ENCODE measurements at places on chromosomes 12 and 14. TPM values are rescaled to one million over a fixed set of nuclear protein-coding genes. Genes with fewer than 3 reads are reported as not detected.

The TAS2R19 gene
- total RNA-seq, result 7.9 TPM

The SERPINA10 gene
- total RNA-seq, result under 0.01 TPM

The ZFHX2 gene
- 0.62 TPM for total RNA-seq

The RBP5 gene
- 0.12 TPM for total RNA-seq

The PTGR2 gene
- 11.2 TPM for total RNA-seq

The LRRIQ1 gene
- total RNA-seq, result 0.62 TPM

The KRT6C gene
- total RNA-seq, result not detected

The AKAP5 gene
- total RNA-seq, result 0.44 TPM

The SBNO1 gene
- 37.4 TPM for total RNA-seq

The STAC3 gene
- 0.50 TPM for total RNA-seq

The TMPRSS12 gene
- not detected for total RNA-seq

The GARIN6 gene
- not detected for total RNA-seq

The ABHD4 gene
- total RNA-seq, result 15.4 TPM

The OTUB2 gene
- 2.4 TPM for total RNA-seq

The LBHD2 gene
- total RNA-seq, result not detected

The PPHLN1 gene
- 70.0 TPM for total RNA-seq

The STON2 gene
- total RNA-seq, result 0.87 TPM

The ABCD2 gene
- 0.33 TPM for total RNA-seq

The RAB5B gene
- 41.6 TPM for total RNA-seq

The MIP gene
- total RNA-seq, result not detected

The CLEC9A gene
- total RNA-seq, result not detected

The RTL1 gene
- under 0.01 TPM for total RNA-seq

The CCT2 gene
- 229 TPM for total RNA-seq

The BEGAIN gene
- total RNA-seq, result 1.9 TPM

The ABHD12B gene
- total RNA-seq, result not detected

The FAM90A1 gene
- 0.11 TPM for total RNA-seq

The B4GALNT3 gene
- total RNA-seq, result not detected

The GDF3 gene
- not detected for total RNA-seq

The TRIM9 gene
- total RNA-seq, result 0.62 TPM

The TCL1B gene
- total RNA-seq, result not detected

The FGF23 gene
- total RNA-seq, result not detected

The NRL gene
- 1.00 TPM for total RNA-seq

The SLCO1A2 gene
- not detected for total RNA-seq

The KLHDC1 gene
- total RNA-seq, result 3.0 TPM

The HOXC12 gene
- not detected for total RNA-seq

The HOXC6 gene
- total RNA-seq, result not detected

The SIX6 gene
- not detected for total RNA-seq

The L2HGDH gene
- 4.9 TPM for total RNA-seq

The OR4E2 gene
- total RNA-seq, result 0.12 TPM

The LRRC10 gene
- total RNA-seq, result not detected

The KCNC2 gene
- 0.50 TPM for total RNA-seq

The PDZRN4 gene
- not detected for total RNA-seq

The SYNDIG1L gene
- not detected for total RNA-seq

The TMEM30B gene
- total RNA-seq, result 0.11 TPM

The BMAL2 gene
- total RNA-seq, result 111 TPM

The CCND2 gene
- total RNA-seq, result 26.7 TPM

The DHH gene
- 0.12 TPM for total RNA-seq

The CD4 gene
- total RNA-seq, result 0.25 TPM
